ENCODE measurements at places on chromosomes 12 and 14. TPM values are rescaled to one million over a fixed set of nuclear protein-coding genes. Genes with fewer than 3 reads are reported as not detected.

GRCh38 chr14:77917491-77918201 is 117.7 kb downstream of the ADCK1 start:
- DNase-seq = no peak

GRCh38 chr12:75888874-75889613 is 142.5 kb downstream of the PHLDA1 start:
- DNase-seq = no peak

CSRP2 gene
- total RNA-seq = 28.5 TPM

DNA sequence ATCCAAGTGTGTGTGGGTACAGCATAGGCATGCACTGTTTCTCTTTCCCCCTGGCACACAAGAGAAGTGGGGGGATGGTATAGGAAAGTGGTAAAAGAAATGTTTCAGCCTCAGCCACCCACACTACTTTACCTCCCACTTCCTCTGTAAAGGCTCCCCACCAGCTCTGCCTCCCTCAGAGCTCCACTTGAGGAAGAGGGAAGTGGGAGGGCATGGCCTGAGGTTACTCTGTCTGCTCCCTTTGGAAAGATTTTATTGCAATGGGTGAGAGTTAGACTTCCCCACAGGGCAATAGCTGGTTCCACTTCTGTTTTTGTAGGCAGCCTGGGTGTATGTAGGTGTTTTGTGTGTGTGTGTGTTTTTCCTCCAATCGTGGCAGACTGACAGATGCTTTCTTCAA is 145.3 kb downstream of the SSPN start:
- no peak for DNase-seq

PALS1 gene
- total RNA-seq = 35.5 TPM

- DNase-seq = no peak
Observed at GRCh38 chr12:51962737-51963136, 11.2 kb downstream of the ACVR1B start.

- DNase-seq = no peak
Observed at GRCh38 chr12:116650585-116651087, 87.2 kb downstream of the SPRING1 start.

DNA sequence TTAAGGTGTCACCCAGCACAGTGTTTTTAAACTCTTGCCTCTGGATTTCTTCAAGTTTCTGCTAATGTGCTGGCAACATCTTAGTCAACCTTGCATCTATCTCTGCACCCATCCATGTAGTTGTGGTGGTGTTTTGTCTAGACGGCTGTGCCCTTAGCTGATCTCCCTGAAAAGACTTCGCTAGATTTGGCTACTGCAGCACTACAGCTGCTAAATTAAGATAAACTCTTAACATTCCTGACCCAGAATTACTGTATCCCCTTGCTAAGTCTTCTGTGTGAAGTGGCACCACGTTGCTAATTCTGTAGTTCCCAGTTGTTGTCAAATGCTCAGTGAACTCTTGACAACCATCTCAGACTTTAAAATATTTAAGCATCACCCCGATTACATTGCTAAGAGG is 66.8 kb downstream of the SRGAP1 start:
- no peak for DNase-seq

XPOT gene
- total RNA-seq = 65.8 TPM

FOXG1 gene
- not detected for total RNA-seq

OASL gene
- 12.7 TPM for total RNA-seq

Data from upper lobe of right lung (tissue), 1 donor.